ENCODE measurements at places on chromosomes 12 and 14. TPM values are rescaled to one million over a fixed set of nuclear protein-coding genes. Genes with fewer than 3 reads are reported as not detected.
A peak's percentile ranks its signal among the peaks of the same experiment; 100 is the strongest.

PLA2G1B gene
- total RNA-seq: not detected

OAS2 gene
- total RNA-seq: 2.6 TPM

GLS2 gene
- 0.21 TPM for total RNA-seq

- DNase-seq: no peak
Observed at GRCh38 chr12:71460850-71461609, 21.4 kb downstream of the LGR5 start.

GRCh38 chr12:89351489-89352241 is 636 bp downstream of the DUSP6 start:
- peak; percentile 30 for DNase-seq

DNA sequence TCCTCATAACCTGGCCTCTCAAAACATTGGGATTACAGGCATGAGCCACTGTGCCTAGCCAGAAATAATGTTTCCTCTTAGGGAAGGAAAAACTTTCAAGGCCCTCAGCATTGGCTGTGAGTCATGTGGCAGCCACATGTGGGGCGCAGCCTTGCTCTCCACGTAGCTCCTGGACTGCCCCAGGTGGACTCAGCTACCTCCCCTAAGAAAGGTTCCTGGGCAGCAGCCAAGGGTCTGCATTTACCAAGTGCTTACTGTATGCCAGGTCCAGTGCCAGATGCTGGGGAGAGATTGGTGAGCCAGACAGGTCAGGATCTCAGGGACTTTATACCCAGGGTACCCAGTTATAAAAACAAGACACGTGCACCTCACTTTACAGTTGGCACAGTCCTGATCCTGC is 3.7 kb upstream of the TRPV4 start:
- no peak for DNase-seq

DNA sequence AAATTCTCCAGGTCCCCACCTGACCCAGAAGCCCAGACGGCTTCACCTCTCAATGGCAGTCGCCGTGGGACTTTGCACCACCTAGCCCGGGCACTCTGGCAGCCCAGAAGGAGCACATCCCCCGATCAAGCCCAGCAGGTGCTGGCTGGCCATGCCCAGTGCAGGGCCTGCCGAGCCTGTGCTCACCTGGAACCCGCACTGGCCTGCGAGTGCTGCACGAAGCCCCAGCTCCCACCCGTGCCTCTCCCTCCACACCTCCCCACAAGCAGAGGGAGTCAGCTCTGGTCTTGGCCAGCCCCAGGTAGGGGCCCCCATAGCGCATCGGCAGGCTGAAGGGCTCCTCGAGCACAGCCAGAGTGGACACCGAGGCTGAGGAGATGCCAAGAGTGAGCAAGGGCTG is 144.5 kb downstream of the NUBPL start:
- DNase-seq: no peak

- no peak for DNase-seq
Observed at GRCh38 chr12:109737126-109737525, 23.5 kb downstream of the FAM222A start.

DNA sequence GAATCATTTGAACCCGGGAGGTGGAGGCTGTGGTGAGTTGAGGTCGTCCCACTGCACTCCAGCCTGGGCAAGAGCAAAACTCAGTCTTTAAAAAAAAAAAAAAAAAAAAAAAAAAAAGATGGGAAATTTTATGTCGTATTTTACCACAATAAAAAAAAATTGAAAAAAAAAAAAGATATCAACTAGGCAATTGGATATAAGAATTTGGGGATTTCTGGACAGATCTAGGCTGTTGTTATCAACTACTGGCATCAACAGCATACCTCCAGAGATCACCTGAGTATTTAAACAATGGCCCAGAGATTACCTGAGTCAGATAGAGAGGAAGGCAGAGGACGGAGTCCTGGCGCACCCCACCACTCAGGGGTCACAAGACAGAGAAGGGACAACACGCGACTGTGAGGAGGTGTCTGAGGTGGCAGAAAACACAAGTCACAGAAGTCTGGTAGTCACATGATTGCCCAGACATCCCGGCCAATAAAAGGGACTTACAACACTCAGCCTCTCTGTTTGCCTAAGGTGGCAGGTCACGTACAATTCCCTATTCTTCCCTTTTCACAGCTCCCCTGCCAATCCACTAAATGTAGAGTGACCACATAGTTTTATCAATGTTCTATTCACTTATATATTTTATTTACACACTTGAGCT is 1.8 kb downstream of the SPRING1 start:
- no peak for DNase-seq

GRCh38 chr12:3317841-3318501 is 173.0 kb upstream of the PRMT8 start:
- DNase-seq: no peak

- DNase-seq: peak; percentile 43
Observed at GRCh38 chr12:105783983-105784947, 354.5 kb downstream of the NUAK1 start.

GRCh38 chr14:30573226-30573814 is 14.4 kb downstream of the G2E3 start:
- DNase-seq: no peak

DNA sequence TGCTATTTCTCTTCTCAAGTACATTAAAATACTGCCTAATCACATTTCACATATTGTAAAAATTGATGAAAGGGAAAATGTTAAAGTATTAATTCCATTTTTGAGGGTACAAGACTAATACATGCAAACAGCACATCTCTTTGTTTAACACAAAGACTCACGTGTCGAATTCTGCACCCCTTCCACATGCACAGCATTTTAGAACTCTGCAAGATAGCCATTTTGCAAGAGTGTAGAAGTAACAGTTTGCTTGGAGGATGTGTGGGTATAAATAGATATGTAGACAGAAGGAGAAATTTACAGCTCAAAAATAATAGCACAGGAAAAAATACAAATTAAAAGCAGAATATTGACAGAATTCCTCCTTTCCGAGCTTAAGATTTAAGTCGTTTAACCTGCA is 2.5 kb downstream of the GRIN2B start:
- no peak for DNase-seq

- no peak for DNase-seq
Observed at GRCh38 chr14:67487937-67488893, at the start of gene TMEM229B. Gene TMEM229B, minus strand, starts transcription at chr14:67488721. Its CDS starts 14,798 bp downstream, at chr14:67473923.

DNA sequence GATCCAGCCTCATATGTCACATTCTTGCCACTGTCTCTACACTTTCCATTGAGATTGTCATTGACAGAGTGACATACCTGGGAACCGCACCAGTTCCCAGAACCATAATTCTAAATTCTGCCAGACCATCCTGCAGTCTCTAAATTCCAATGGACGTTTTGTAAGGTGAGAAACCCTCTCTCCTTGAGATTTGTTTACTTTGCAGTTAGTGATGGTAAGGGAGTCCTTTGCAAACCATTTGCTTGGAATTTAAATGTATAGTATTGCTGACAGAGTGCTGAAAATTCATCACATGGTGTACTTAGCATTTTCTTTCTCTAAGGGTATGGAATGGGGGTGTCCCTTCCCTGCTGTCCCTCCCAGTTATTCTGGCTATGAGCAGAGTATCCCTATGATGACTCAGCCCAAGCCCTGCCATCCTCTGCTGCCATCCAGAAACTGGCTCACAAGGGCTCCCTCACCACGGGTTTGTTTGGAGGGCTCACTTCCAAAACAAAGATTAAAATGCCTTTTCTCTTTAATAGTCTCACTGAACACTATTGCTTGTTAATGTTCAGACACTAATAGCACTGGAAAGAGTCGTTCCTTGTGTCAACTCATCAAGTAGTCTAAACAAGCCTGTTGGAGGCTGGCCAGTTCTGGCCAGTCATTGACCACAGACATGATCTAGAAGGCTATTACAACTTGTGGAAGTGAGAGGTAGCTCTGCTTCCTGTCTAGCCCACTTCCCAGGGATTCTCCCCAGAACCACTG is 129.0 kb upstream of the HMGA2 start:
- DNase-seq: peak; percentile 40

- no peak for DNase-seq
Observed at GRCh38 chr12:123850246-123851134, 88.4 kb downstream of the DNAH10 start.
